ENCODE measurements at places on chromosomes 2 and 18.

GRCh38 chr2:108960006-108960405 is 29.0 kb downstream of the EDAR start:
- DNase-seq = no peak

DNA sequence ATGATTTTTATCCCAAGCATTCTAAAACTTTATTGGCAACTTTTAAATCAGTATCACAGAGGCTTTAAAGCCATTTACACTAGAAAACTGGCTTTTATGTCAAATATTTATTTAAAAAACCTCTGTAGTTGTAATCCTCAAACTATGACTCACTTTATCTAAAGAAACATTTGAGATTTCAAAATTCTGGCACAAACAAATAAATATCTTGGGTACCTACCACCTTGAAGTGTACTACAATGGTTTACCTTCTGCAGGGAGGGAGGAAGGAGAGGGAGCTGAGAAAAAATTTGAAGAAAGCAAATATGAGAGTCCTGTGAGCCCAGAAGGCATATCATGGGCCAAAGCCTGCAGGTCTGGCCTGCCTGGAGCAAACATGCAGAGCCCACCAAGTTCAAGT is 155.6 kb downstream of the NCKAP5 start:
- no peak for DNase-seq

DNA sequence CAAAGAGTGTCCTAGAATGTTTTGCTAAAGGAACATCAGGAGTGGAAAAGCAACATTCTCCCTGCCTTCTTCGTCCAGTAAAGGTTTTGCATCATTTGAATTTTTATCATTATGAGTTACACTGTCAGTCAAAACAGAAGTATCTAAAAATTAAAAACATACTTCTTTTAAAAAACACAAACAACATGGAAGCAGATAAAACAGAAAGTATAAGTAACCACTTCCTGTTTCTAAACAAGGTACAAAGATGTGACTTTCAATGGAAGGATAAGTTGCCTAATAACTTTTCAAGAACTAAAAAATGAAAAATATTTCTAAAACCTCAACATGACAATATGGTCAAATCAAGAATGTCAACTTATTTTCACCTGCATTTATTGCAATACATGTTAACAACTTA is 158.2 kb downstream of the STK39 start:
- no peak for DNase-seq

DNA sequence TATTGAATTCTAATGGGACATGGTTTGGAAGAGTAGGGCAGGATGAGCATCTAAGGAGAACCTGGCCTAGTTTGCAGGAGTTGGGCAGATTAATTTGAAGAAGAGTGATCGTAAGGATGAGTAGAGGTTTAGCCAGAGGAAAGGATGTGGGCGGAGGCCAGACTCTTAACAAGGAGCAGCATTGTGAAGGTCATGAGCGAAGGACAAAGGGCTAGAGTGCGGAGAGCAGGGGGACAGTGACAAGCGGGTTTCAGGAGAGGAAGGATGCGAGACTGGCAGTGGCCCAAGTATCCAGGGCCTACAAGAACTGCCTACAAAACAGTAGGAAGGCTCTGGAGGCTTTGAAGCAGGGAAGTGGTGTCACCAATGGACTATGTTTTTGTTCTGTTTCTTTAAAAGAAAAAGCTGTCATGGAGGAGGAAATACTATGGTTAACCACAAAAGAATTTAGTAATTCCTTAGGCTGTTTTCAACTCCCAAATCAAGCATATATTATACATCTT is 20.1 kb downstream of the SLC66A3 start:
- no peak for DNase-seq

DNA sequence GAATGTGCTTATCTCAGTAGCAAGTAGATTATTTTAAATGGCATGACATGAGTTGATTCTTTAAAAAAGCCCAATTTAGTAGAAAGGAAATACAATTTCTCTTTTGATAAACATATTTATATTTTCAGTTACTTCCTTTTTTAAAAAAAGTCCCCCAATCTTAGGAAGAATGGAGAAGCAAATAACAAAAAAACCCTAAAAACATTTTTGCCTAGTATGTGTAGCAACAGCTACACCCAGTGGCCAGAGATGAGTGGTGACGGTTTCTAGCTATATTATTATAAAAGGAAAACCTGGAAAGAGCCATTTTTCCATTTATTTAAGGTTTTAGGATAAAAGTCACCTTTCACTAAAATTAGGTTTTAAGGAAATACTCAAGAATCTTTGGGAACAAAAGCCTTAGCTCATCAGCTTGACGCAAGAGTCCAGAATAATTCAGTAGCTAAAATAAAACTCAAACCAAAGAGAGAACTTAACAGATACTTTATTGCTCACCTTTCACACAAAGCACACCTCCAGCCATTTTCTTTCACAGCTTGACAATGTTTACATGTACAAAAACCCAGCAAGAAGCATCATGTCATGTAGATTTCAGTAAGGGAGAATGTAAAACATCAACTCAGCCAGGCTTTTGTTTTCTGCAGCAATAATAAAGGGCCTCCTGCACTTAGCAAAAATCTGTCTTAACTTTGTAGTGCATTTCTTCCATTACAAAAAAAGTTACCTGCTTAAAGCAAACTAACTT is 15.7 kb downstream of the FAM98A start:
- DNase-seq = peak; percentile 28
